ENCODE measurements at places on chromosomes 3 and 15. TPM values are rescaled to one million over a fixed set of nuclear protein-coding genes. Genes with fewer than 3 reads are reported as not detected.

- DNase-seq: no peak
These were observed 46.2 kb downstream of the DPH6 start for GRCh38 chr15:35499723-35500122.

GRCh38 chr15:49045751-49046219 is 461 bp downstream of the SECISBP2L start:
- no peak for DNase-seq

GRIP2 gene
- total RNA-seq: 2.3 TPM

DNA sequence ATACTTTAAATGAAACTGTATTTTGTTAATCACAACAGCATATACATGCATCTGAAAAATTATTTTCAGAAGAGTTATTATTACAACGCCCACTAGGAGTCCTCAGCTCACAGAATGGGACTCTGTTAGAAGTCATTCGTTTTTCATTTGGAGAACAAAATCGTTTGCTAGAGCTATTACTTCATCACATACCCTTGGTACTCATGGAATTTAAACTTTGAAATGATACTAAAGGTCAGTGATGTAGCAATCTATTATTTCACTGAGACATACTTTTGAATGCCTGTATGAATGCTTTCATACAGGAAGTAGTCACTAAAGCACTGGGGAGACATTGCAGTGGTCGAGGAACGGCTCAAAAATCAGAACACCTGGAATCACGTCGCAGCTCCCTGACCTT is 198.1 kb downstream of the MBNL1 start:
- no peak for DNase-seq

EFHB gene
- total RNA-seq: not detected

THPO gene
- total RNA-seq: 0.89 TPM
